G401 (cell line): ENCODE measurements at places on chromosomes 16 and 17.

- DNase-seq: no peak
Observed at GRCh38 chr17:63641692-63642448, 19.7 kb downstream of the MAP3K3 start.

DNA sequence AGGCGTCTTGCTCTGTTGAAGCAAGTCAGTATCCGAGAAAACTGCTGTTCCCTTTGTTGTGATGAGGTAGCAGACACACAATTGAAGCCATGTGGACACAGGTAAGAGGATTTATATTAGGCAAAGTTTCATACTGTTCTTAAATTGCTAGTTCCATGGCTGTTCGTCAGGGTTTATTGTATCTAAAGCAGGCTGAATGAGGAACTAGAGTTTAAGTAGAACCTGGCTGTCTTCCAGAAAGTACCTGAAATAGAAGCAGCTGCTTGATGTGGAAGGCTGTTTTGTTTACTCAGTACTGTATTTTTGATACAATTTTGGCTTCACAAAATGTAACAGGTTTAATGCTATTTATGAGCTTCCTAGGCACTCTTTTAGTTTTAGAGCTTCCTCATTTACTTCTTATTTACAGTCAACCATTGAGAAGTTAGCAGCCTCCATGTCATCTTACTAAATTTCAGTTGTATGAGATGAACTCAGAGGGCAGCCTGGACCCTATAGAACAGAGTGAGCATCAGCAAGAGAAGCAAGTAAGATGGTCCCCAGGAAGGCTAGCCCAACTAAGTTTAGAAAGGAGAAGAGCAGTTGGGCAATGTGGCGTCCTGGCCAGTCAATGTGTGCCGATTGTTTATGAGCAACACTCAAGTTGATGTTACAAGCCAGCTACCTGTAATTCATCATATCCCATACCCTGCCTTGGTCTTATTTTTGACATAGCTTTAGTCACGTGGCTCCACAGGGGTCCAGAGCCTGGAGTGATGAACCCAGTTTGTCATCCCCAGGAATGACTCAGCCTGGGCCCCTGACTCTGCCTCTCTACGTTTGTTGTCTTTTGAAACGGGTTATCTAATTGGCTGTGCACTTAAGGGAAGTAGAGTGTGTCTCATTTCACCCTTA is 9.7 kb upstream of the ARL2BP start:
- no peak for DNase-seq

DNA sequence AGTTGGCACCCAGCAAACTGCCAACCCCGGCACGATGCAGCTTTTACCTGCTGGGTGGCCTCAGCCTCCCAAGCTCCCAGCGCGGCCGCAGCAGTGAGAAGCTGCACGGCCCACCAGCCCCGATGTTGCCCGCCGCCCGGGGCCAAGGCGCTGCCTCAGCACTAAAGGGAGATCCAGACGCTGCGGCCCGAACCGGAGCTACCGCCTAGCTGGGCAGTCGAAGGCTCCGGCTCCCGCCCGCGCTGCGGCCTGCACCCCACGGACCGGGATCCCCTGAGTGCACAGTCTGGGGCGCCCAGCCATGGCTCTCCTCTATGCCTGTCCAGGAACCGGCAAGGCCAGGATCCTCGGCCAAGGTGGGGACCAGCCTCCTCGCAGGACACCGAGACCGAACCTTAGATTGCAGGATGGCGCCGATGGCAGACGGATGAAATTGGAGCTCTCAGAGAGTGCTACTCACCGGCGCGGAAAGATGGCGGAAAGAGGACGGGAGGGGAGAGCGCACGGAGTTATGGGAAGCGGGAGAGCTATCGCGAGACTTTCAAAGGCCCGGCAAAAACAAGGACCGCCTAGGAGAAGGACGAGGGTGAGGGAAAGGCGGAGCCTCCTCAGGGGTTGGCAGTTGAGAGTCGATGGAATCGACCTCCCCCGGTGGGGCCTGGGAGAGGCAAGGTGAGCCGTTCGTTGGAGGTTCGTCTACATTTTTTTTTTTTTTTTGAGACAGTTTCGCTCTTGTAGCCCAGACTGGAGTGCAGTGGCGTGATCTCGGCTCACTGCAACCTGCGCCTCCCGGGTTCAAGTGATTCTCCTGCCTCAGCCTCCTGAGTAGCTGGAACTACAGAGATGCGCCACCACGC is at the start of gene RPS15A:
TSS of gene RPS15A (minus strand) at position 485 of the 857 bp plus-strand sequence. CDS start 1,221 bp downstream, outside the sequence.
- DNase-seq: peak; percentile 98

- DNase-seq: no peak
Observed at GRCh38 chr16:1120577-1120941, 24.5 kb upstream of the C1QTNF8 start.

GRCh38 chr17:76566988-76567431 is 18.6 kb downstream of the ST6GALNAC2 start:
- no peak for DNase-seq

GRCh38 chr16:12110361-12111107 is 134.0 kb downstream of the SNX29 start:
- DNase-seq: no peak

GRCh38 chr16:78446486-78446885 is 347.0 kb downstream of the WWOX start:
- DNase-seq: no peak

DNA sequence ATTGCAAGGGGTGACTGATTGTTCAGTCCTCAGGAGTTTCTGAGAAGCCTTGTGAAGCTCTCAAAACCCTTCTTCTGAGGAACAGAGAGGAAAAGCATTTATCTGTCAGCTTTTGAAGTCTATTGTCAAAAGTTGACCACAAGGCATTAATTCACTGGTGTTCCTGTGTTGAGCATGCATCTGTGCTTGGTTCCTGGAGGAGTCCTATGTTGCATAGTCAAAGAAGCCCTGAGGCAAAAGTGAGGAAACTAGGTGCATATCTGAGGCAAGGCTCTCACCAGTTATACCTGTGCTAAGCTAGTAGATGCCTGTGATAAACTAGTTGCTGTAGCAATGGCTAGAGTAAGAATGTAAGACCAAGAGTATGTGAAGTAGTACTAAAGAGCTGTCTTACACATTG is 1.8 kb upstream of the HEATR6 start:
- DNase-seq: no peak

DNA sequence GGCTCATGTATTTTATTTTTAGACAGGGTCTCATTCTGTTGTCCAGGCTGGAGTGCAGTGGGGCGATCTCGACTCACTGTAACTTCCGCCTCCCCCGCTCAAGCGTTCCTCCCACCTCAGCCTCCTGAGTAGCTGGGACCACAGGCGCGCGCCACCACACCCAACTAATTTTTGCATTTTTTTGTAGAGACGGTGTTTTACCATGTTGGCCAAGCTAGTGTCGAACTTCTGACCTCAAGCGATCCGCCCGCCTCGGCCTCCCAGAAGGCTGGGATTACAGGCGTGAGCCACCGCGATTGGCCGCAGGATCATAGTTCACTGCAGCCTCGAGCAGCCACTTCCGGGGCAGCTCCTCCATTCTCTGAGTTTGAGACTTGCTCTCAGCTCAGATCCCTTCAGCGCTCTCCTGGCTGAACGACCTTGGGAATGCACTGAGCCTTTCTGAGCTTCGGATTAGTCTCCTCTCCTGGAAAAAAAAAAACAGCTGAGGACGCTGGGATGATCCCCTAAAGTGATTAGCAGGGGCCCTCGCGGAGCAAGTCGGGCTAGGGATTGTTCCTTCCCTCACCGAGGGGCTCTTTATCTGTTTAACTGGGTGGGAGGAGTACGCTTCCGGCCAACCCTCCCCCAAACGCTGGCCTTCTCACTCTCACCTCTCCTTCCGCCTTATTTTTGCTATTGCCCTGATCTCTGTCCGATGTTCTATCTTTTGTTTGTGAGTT is 1.1 kb upstream of the PKMYT1 start:
- no peak for DNase-seq

- no peak for DNase-seq
Observed at GRCh38 chr16:88050952-88051660, 99.9 kb downstream of the BANP start.

DNA sequence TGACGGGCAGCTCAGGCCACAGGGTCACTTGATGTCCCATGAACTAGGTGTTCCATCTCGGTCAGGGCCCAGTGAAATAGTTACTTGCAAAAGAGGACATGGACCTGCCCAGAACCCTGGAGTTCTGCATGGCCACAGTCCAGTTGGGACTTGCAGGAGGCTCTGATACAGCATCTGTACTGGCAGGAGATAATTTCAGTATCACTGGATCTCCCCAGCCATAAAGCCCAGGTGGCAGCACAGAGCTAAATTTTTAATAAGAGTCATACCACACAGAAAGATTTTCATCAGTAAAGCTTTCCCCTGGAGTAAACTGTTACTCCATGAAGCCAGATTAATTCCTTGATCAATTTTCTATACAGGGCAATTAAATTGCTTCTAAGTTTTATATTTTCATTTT is 18.0 kb upstream of the SLC16A5 start:
- peak; percentile 54 for DNase-seq

- no peak for DNase-seq
Observed at GRCh38 chr16:54673313-54673712, 257.4 kb upstream of the IRX5 start.

DNA sequence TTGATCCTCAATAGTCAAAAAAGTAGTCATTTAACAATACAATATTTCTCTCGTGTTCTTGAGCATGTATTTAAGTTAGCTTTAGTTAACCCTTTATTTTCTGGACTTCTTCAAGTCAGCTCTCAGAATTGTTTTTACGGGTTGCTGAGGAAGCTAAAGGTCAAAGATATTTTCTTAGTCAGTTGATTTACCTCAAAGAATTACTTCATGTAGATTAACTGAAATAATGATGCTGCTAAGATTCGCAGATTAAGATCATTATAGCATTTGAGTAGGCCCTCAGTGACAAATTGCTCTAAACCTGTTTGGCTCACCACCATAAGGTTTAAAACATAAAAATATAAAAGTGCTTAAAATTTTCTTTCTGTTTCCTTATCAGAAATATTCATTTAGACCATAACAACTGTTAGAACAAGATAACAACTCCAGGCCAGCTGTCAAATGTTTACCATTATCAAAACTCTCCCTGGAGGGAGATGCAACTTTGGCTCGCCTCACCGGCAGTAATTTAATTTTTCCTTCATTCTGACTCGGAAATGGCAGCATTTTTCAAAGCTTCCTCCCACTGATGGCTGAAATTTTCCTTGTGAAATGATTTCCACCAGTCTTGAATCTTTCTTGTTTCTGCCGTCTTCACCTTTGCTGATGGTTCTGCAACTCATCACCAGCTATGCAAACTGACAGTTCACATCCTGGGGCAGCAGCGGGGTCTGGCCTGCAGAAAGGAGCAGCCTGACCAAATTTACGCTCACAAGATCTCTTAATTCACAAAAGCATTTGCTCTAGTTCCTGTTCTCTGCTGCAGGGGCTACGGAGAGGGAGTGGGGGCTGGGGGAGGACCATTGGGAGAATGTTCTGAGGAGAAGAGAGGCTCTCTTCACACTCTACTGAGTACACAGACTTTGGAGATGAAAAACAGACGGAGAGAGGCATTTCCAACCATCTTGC is 254.8 kb upstream of the TBX2 start:
- no peak for DNase-seq

- no peak for DNase-seq
Observed at GRCh38 chr16:72220875-72221629, 49.1 kb upstream of the PMFBP1 start.

DNA sequence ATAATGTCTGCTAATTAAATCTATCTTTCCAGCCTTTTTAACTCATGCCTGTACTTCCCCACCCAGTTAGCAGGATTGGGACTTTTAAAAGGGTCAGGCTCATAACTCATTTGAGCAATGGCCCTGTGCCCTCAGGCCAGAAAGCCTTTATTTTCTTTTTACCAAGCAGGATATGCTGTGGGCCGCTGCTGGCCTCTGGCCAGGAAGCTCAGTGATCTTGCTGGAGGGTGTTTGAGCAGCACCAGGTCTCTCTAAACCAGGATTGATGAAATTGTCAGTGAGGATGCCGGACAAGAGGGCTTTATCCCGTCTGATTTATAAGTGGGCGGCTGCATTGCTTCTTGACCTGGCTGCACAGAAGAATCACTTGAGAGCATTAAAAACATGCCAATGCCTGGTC is 187.8 kb downstream of the RAB11FIP4 start:
- peak; percentile 9 for DNase-seq

DNA sequence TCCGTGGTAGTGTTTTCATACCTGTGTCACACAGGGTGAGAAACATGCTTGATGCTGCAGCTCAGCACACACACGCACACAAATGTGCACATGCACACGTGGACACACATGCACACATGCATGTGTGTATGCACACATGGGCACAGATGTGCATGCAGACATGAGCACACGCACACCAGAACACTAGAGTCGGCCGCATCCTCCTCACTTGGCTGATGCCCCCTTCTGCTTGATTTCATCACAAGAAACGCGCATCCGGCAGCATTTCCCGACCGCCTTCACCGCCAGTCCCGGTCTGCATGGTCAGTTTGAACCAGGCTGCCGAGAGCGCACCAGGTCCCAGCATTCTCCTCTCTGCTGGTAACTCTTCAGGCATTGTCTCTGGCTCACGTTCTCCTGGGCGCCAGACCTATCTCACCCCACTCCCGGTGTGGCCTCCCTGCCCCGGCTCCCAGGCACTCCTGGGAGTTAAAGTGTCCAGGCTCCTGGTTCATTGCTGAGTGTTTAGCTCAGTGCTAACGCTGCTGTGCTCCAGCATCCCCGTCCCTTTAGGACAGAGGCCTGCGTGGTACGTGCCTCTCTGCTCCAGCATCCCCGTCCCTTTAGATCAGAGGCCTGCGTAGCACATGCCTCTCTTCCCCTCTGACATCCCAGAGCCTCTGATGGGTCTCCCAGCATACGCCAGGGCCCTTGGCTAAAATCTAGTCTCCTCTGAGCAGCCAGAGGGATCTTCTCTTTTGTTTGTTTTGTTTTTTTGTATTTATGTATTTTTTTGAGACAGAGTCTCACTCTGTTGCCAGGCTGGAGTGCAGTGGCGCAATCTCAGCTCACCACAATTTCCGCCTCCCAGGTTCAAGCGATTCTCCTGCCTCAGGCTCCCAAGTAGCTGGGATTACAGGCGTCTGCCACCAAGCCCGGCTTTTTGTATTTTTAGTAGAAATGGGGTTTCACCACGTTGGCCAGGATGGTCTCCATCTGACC is 16.0 kb downstream of the BAIAP2 start:
- DNase-seq: no peak

GRCh38 chr17:57868007-57868909 is 18.4 kb upstream of the MRPS23 start:
- DNase-seq: no peak

- no peak for DNase-seq
Observed at GRCh38 chr17:10477701-10478100, 8.3 kb upstream of the MYH4 start.

GRCh38 chr17:1434150-1434549 is 21.9 kb downstream of the CRK start:
- DNase-seq: no peak

GRCh38 chr16:82506692-82507670 is 119.8 kb upstream of the CDH13 start:
- no peak for DNase-seq

DNA sequence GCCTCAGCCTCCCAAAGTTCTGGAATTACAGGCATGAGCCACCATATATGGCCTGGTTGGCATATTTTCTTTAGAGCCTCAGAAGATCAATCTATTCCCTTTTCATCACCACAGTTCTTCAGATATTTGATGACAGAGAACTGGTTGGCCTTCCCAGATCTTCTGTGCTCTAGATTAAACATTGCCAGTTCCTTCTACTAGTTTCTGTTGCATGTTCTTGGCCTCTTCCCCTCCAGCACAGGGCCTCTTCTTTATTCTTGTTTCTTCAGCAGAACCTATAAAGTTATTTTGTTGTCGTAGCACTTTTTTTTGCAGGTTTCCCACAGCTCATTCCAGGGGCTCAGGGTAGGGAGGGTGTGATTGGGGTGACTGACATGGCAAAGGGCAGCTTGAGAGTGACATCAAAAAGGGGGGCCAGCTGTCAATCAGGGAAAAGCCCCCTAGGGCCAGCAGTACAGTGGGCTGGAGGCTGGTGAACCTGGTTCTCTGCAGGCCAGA is 9.3 kb downstream of the CHD9 start:
- no peak for DNase-seq

- DNase-seq: no peak
Observed at GRCh38 chr16:53601961-53602360, 99.0 kb upstream of the AKTIP start.
